ENCODE measurements at places on chromosomes 4 and X.

DNA sequence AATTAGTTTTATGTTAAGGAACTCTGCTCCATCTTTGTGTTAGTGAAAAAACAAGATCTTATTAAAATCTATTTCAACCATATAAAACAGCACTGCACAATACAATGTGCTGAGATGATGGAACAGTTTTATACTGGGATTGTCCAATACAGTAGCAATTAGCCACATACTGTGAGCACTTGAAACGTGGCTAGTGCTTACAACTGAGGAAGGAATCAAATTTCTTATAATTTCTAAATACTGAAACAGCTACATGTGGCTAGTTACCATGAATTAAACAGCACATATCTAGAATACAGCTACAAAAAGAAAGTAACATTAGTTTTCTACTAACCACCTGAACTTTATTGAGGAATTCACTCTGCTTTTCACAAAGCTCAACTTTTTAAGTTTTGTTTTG lies 14.7 kb downstream of the NFXL1 start:
- DNase-seq: no peak

DNA sequence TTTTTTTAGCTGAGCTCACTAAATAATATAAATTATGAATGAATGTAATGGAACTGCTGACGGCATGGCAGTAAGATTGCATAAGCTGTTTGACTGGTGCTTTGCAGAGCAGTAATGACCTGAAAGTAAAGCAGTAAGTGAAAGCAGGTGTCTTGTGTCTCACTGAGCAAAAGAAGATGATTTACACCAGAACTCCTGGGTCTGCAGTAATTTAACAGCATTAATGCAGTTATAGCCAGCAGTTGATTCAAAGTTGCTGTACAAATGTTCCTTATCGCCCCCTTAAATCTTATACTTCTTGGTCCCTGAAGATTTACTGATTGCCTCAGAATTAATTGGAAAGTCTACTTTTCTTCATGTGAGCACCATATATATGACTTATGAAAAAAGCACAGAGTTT lies 187.7 kb downstream of the DCTD start:
- no peak for DNase-seq

GRCh38 chrX:12814420-12814819 lies 23.2 kb downstream of the PRPS2 start:
- peak; percentile 50 for DNase-seq

DNA sequence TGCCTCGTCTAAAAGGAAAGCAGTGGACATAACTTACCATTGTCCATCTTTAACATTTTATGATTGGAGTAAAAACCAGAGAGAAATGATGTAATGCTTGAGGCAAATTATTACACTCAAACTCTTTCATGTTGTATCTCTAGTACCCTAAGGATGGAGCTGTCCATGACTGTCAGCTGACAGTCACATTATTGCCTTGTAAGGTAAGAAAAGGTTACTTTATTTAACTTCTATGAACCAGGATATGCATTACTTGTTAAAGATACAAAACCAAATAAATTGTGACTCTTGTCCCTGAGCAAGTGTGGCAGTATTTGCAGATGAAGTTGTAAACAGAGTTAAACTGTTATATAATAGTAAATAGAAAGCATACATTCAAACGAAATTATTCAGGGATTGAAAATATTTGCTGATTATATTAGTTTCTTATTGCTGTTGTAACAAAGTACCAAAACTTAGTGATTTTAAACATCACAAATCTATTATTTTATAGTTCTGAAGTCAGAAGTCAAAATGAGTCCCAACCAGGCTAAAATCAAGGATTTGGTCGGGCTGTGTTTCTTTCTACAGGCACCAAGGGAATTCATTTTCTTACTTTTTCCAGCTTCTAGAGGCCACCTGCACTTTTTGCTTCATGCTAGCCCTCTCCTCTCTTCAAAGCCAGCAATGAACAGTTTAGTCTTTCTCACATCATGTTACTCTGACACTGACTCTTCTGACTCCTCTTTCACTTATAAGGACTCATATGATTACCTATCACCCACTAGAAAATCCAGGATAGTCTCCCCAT lies 113.8 kb downstream of the CEP44 start:
- no peak for DNase-seq

DNA sequence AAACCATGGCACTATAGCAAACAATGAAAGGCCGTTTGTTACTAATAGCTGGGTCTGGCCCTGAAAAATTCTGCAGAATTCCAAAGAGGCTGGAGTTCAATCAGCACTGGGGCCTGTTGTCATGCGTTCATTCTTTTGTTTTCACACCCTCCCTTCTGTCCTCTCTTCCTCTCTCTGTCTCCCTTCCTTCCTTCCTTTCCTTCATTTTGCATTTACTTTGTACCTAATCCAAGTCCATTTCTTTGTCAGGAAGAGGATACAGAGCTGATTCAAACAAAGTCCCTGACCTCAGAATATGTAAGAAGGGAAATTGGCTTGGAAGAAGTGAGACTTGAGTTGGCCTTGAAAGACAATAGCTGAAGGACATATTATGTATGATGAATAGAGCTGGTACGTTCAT lies 119.6 kb upstream of the LDB2 start:
- DNase-seq: no peak

- no peak for DNase-seq
Measured at GRCh38 chr4:151912632-151913031, 151.8 kb upstream of the GATB start.

- no peak for DNase-seq
Measured at GRCh38 chr4:54109241-54110018, 9.5 kb downstream of the GSX2 start.

- peak; percentile 12 for DNase-seq
Measured at GRCh38 chr4:178275671-178276360, 833.6 kb upstream of the AGA start.

DNA sequence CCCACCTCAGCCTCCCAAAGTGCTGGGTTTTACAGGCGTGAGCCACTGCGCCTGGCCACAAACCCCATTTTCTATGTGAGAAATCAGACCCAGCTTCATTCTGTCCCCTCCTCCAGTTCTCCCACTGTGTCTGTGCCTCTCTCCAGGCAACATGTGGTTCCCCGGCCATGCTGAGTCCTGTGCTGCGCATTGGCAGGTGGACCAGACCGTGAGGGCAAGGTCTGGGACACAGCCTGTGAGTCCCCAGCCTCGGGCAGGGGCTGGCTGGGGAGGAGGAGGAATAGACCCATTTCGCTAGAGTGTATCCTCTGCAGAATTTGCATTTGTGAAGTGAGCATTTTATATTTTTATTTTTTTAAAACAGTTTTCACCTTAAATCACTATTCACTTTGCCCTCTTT lies 21.5 kb upstream of the CLDN24 start:
- DNase-seq: no peak

- no peak for DNase-seq
Measured at GRCh38 chr4:176575141-176575730, 217.5 kb downstream of the VEGFC start.

DNA sequence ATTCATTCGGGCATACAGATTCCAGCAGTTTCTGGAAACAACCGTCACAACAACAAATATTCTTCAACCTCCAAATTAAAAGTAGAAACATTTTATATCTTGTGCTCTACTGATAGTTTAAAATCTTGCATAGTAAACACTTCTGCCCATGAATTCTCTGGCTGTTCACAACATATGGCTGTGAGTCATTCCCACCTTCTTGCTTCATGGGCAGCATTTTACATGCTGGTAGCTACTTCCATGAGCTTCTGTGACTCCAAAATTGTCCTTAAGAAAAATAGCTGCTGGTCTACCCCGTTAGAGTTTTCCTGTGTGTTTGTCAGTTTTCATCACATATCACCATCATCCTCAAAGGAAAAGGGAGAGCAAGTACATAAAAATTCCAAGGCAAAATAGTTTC lies 22.7 kb downstream of the PNPLA4 start:
- no peak for DNase-seq

DNA sequence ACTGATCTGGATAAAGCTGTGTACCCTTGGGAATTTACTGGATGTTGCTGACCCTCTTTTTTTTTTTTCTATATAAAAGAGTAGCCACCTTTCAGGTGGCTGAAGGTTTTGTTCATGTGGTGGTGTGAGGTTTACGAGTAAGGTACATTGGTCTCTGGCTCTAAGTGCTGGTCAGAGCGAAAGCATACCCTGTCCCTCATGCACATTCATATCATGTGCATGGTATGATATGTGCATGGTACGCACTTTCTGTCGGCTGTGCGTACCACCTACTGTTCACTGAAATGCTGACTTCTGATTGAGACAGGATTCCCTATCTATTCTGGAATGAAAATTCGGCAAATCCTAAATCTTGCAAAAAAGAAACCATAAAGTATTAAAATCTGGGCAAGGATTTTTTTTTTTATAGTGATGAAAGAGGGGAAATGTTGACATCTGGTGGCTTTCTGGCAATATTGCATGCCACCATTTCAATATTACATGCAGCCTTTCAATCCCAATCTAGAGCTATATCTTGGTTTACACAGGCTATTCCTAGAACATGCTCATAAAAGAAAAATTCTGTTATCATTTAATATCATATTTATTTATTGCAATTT lies 32.8 kb downstream of the FAM149A start:
- DNase-seq: no peak

DNA sequence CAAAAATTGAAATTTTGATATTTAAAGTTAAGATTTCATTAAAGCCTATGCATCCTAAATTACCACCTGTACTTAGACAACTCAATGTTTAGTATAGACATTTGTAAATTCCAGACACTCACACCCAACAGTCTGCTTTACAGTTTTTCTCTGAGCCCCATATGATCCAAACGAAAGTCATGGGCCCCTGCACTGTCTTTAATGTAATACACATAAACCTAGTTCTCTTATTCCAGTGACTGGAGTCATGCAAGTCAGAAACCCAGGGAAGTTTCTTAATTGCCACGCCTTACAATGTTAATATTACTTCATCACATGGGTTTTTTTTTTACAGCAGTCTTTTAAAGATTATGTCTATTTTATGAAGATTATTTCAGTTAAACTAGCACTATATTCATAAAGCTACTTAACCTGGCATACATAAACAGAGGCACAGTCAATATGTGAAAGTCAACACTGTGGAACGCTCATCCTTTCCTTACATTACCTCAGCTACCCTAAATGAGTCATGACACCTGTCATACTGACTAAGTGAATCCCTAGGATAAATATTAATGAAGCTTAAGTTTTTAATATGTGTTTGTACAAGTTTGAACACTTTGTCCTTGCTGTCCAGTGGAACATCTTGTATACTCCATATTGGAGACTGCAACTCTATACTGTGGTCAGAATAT lies 67.7 kb upstream of the H2AZ1 start:
- DNase-seq: peak; percentile 11

GRCh38 chr4:70700712-70701111 lies 12.4 kb downstream of the UTP3 start:
- DNase-seq: no peak

GRCh38 chrX:109889289-109890006 lies 113.5 kb upstream of the TMEM164 start:
- DNase-seq: no peak

Measured in activated CD4-positive, alpha-beta T cell treated with anti-CD3 and anti-CD28 coated beads for 36 hours (primary cell).